ENCODE measurements at places on chromosomes 1 and 21.

GRCh38 chr21:18518054-18518481, 114.5 kb upstream of the TMPRSS15 start:
- no peak for DNase-seq

- no peak for DNase-seq
These were observed 21.2 kb downstream of the ZNF697 start for GRCh38 chr1:119626841-119627240.

GRCh38 chr1:229597877-229598276, 28.0 kb downstream of the TAF5L start:
- DNase-seq = no peak

DNA sequence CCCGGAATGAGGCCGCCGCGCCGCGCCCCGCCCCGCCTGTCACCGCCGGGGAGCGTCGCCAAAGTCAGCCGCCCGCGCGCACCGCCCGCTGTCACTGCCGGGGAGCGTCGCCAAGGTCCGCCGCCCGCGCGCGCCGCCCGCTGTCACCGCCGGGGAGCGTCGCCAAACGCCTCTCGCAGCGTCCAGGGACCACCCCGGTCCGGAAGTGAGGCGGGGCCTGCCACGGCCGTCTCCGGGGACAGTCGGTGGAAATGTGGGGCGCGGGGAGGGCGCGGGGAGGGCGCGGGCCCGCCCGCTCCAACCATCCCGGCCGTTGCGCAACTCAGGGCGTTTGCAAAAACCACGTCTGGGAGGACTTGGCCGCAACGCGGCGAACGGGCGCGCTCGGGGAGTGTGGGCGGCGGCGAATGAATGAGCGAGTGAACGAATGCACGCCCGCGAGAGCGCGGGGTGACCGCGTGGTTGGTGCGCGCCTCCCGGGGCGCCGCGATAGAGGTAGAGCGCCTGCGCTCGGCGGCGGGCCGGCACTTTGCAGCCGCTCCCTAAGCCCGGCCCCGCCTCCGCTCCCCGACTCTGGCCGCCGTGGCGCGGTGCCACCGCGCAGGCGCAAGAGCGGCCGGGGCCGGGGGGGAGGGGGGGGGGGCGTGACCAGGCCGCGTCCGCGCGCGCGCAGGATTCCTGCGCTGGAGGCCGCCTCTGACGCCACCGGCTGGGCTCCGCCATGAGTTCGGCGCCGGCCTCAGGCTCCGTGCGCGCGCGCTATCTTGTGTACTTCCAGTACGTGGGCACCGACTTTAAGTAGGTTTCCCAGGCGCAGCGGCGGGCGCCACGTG, at the start of the genes ACAP3 and PUSL1:
Gene ACAP3, minus strand, starts transcription at position 8 of the 833 bp plus-strand sequence. CDS start 115 bp downstream, outside the sequence.
Gene PUSL1, plus strand, starts transcription at position 675 of the 833 bp plus-strand sequence. Its CDS starts 47 bp downstream, at position 722.
- DNase-seq = peak; percentile 81

DNA sequence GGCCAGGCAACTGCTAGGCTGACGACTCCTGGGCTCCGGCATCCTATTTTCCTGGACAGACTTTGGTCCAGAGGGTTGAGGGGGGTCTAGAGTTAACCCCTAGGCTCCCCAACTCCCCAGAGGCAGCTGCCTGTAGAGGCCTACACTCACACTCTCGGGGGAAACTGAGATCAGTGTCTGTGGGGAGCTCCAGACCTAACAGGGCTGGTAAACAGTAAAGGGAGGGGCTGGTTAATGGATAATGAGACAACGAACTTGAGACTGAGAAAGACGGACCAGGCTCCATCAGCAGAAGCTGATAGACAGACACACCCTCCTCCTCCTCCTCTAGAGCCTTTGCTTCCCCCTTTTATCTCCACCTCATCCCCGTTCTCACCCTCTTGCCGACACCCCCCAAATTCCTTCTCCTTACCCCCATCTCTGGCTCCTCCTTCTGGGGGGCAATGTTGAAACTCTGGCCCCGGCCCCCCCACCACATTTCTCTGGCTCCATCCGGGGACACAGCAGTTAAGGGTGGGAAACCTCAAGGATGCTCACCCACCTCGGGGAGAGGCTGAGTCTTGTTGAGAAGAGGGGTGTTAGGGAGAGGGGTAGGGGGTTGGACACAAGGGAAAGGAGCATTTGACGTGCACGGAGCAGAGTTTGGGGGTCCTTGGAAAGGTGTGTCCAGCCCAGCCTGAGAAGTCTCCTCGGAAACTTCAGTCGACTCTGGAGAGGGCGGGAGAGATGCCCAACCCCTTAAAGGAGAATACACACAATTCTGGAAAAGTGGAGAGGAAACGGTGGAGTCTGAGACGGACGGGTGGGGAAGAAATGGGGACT, at the start of gene MTMR11:
Gene MTMR11, minus strand, starts transcription at position 710 of the 822 bp plus-strand sequence. Its CDS starts 232 bp downstream, at position 478.
- no peak for DNase-seq

DNA sequence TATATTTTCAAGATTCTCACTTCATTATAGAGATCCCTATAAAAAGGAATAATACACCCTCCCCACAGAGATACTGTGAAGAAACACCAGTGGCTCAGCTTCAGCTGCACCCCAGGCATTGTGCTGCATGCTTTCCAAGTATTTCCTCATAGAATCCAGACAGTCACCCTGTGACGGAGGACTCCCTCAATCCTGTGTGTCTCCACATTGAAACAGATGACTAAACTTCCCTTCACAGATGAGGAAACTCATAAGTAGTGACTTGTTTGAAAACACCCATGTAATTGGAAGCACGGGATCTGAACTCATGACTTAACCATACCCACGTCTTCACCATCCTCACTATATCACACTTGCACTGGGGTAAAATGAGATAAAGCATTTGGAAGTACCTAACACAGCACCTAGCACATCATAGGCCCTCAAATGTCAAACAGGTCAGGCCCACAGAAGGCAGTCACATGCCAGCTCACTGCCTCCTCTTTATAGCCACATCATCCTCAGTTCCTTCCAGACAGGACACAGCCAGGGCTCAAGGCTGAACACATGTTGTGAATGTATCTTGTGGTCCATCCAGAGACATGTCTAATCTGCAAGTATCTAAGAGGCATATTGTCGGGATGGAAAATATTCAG, 55.2 kb downstream of the GPR161 start:
- DNase-seq = no peak

- peak; percentile 84 for DNase-seq
These were observed at the start of gene TMEM50A for GRCh38 chr1:25338188-25338981. Gene TMEM50A, plus strand, starts transcription at chr1:25338334. Its CDS starts 2,153 bp downstream, at chr1:25340487.
